Chondrocyte (in vitro differentiated cells): ENCODE measurements at places on chromosomes 12 and 14.

DNA sequence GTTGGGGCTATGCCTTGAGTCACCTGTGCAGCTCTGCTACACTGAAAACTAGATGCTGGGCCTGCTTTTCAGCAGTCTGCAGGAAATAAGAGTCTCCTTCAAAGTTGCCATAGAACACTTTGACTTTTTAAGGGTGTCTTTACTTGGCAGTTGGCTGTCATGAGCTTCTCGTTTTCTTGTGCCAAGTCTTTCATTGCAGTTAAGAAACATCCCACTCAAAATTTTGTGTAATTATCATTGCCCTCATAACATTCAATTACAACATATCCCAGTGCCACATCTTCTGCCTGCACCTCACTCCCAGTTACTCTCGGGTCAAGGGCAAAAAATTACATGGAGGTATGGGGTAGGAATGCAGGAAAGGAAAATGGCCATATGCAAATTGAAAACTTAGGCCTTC is 29.1 kb downstream of the GPR65 start:
- DNase-seq: no peak

- no peak for DNase-seq
Observed at GRCh38 chr14:60242429-60242828, 6.6 kb upstream of the PPM1A start.

- DNase-seq: no peak
Observed at GRCh38 chr14:105710119-105711043, 184.0 kb downstream of the TMEM121 start.

DNA sequence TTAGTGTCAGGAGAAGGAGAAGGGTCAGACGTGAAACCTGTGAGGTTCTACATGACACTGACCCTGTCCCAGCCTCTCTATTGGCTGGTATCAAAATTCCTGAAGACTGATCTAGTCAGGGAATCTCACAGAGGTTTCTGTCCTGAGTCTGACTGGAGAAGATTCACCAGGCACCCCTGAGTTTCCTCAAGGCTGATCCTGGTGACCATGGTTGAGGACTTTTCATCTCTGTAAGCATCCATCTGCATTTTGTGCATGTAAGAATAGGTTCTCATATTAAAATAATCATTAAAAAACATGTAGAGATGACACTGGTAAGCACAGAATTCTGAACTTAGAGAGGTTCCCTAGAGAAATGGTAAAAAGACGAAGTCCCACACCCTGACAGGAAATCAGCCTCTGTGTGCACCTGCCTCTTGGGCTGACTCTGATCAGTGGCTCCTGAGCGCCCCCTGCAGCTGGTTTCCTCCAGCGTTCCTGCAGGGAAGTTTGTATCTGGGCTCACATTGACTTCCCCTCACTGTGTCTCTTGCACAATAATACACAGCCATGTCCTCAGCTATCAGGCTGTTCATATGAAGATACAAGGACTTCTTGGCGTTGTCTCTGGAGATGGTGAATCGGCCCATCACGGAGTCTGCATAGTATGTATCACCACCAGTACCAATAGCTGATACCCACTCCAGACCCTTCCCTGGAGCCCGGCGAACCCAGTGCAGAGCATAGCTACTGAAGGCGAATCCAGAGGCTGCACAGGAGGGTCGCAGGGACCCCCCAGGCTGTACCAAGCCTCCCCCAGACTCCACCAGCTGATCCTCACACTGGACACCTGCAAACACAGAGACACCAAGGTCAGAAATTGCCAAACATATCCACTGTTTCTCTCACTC is 991.9 kb downstream of the TMEM121 start:
- no peak for DNase-seq

DNA sequence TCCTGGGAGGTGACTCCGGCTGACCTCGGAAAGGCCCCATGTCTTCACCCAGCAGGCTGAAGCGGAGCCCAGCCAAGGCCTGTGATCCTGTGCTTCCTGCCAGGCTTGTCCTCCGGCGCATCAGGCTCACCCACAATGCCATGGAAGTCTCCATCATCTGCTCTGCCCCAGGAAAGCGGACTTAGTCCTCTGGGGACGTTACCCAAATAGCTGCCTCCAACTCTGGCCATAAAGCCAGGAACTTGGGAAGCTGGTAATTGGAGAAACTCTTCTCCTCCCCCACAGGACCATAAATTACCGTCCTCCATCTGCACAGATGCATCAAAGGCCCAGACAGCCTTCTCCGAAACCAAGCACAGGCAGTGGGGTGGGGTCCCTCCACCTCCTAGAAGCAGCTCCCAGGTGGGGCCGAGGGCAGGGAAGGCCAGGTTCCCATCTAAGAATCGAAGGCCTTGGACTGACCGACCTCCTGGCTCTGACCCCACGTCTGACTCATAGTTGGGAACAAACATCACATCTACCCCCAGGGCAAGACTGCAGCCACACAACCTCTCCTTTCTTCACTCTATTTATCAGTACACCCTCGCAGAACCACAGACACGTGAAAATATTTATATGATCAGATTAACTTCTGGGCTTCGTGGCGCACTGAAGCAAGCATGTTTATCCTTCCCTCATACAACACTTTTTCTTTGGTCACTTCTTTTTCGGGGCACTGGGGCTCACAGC is 56.4 kb downstream of the PITPNM2 start:
- DNase-seq: no peak

DNA sequence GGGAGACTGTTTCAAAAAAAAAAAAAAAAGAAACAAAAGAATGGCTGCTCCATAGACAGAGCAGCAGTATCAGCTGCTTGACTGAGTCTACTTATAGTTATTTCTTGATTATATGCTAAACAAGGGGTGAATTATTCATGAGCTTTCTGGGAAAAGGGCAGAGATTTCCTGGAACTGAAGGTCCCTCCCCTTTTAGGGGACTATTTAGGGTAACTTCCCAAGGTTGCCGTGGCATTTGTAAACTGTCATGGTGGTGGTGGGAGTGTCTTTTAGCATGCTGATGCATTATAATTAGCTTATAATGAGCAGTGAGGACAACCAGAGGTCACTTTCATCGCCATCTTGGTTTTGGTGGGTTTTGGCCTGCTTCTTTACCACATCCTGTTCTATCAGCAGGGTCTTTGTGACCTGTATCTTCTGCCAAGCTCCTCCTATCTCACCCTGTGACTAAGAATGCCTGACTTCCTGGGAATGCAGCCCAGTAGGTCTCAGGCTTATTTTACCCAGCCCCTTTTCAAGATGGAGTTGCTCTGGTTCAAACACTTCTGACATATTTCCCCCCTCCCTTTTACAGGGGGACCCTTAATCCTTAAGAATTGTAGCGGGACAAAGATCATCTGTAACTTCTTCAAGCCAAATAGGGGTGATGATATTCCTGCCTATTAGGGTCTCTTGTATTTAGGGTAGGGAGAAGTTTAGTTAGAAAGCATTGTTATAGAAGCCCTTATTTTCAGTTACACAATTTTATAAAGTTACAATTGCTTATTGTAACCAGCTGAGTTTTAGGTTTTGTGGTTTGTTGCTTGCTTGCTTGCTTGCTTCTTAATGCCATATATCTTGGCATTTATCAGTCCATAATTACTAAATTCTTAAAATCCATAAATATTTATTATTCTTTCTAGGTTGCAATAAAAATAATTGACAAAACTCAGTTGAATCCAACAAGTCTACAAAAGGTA is 42.5 kb downstream of the MARK3 start:
- no peak for DNase-seq

GRCh38 chr12:49975318-49975761 is 2.6 kb downstream of the AQP6 start:
- DNase-seq: peak; percentile 88

GRCh38 chr12:104247698-104248097 is 32.1 kb downstream of the TXNRD1 start:
- DNase-seq: no peak

GRCh38 chr12:127742231-127742630 is 524.7 kb upstream of the TMEM132C start:
- no peak for DNase-seq

GRCh38 chr12:120085920-120086645 is 30.5 kb downstream of the RAB35 start:
- DNase-seq: peak; percentile 4

- no peak for DNase-seq
Observed at GRCh38 chr12:121823727-121824115, 19.9 kb downstream of the SETD1B start.

DNA sequence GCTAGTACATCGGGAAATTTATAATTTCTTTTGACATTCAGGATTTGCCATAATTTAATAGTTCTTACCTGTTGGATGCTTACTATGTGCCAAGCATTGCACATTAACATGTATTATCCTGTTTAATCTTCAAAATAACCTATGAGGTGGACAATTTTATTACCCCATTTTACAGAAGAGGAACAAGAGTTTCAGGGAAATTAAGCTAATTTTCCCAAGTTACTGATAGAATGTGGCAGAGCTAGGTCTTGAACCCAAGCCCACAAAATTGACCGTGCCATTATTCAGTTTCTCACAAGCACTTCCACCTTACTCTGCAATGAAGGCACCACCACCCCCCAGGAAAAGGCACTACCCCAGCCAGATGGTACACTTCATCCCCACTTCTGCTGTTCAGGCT is 161.1 kb upstream of the PLEKHG7 start:
- DNase-seq: no peak

DNA sequence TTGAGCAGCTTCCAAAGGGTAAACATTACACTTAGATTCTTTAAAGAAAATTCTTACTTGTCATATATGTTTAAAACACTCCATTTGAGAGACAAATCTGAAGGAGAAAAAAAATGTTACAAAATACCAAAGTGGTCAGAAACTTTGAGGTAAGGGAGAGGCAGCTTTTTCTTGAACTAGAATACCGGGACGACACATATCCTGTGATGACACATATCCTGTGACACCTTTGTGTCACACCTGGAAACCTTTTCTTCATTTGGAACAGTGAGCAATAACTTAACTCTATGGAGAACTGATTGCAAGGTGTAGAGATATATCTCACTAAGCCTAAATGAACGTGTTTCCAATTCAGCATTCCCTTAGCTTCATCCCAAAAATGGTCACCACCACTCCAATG is 4.6 kb upstream of the GRIN2B start:
- no peak for DNase-seq

DNA sequence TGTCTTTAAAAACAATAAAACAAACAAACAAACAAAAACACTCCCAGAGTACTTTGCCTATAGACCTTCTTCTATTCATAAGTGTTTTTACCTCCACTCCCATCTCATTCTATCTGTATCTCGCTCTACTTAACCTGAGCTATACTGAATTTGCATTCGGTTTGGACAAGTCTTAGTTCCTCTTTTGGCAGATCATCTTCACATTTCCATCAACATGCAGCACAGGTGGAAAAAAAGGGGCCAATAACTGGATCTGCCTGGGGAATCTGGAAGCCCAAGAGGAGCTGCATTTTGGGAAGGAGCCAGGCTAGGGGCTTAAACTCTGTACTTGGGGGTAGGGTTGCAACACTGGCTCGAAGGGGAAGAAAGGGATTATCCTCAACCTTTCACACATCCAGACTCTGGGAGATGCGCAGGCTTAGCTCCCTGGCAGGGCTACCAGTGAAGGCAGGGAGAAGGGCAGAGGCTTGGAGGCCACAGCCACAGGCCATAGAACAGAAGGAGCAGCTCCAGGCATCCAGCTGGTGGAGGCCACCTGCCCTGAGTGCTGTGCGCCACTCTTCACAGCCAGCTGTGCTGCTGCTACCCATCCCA is 4.1 kb downstream of the NINJ2 start:
- DNase-seq: no peak

- no peak for DNase-seq
Observed at GRCh38 chr12:22410486-22410885, 76.0 kb upstream of the ST8SIA1 start.

- DNase-seq: no peak
Observed at GRCh38 chr12:835754-836518, 83.6 kb downstream of the WNK1 start.

DNA sequence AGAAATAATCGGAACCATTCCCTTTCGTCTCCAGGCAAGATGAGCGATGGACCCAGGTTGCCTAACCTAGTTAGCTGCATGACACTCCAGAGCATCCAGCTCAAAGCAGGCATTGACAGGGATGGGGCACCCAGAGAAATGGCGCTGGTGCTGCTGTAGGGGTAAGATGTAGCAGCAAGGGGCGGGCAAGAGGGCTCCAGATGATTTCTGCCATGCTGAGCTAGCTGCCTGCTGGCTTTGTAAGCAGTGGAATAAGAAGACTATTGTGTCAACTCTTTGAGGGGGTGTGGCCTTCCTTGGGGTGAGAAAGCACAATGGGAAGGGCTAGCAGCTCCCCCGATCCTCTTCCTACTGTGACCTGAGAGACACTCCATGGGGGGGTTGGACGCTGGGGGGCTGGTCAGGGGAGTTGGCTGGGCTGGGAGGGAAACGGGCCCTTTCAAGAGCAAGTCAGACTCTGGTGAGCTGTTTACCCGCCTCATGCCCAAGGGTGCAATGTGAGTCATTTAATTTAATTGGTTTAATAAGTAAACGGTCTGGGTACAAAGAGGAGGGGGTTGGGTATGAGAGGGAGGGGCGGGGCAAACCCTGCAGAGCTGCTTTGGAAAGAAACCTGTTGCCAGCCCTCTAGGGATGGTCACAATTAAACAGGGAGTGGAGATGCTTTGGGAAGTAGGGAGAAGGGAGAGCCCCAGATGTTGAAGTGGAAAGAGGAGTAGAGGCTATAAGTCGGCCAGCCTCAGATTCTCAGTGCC is 50.5 kb downstream of the B4GALNT3 start:
- no peak for DNase-seq

- no peak for DNase-seq
Observed at GRCh38 chr14:22955702-22956569, 954 bp downstream of the HAUS4 start.

DNA sequence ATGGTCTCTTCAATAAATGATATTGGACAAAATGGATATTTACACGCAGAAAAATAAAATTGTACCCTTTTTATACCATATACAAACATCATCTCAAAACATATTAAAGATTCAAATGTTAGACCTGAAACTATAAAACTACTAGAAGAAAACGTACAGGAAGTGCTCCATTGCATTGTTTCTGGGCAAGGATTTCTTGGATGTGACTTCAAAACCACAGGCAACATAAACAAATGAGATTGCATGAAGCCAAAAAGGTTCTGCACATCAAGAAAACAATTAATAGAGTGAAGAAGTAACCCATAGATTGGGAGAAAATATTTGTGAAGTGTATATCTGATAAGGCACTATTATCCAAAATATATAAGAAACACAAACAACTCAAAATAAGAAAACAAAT is 812.4 kb downstream of the NRXN3 start:
- DNase-seq: no peak

- DNase-seq: no peak
Observed at GRCh38 chr12:117456076-117456475, 94.7 kb upstream of the NOS1 start.

GRCh38 chr12:80033448-80033847 is 65.9 kb upstream of the OTOGL start:
- no peak for DNase-seq

- no peak for DNase-seq
Observed at GRCh38 chr14:69183735-69184134, 7.6 kb upstream of the EXD2 start.

DNA sequence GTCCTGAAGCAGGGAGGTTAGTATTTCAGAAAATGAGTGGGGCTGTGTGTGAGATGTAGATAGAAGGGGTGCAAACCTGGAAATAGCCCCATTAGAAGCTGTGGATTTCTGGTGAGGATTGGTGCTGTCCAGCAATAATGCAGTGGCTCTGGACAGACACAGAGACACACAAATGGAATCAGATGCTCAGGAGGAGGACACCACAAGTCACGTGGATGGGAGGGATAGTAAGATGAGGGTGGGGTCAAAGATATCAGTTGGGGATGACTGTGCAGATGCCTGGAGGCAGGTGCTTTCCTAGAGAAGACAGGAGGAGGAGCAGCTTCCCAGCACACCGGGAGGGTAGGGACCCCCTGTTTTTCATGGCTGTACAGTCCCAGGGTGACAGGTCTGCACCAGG is 136.5 kb downstream of the PLXNC1 start:
- DNase-seq: no peak
